ENCODE measurements at places on chromosomes 4 and X. TPM values are rescaled to one million over a fixed set of nuclear protein-coding genes. Genes with fewer than 3 reads are reported as not detected.

FAM90A26 gene
- not detected for total RNA-seq

ERCC6L gene
- total RNA-seq = 6.6 TPM

DNA sequence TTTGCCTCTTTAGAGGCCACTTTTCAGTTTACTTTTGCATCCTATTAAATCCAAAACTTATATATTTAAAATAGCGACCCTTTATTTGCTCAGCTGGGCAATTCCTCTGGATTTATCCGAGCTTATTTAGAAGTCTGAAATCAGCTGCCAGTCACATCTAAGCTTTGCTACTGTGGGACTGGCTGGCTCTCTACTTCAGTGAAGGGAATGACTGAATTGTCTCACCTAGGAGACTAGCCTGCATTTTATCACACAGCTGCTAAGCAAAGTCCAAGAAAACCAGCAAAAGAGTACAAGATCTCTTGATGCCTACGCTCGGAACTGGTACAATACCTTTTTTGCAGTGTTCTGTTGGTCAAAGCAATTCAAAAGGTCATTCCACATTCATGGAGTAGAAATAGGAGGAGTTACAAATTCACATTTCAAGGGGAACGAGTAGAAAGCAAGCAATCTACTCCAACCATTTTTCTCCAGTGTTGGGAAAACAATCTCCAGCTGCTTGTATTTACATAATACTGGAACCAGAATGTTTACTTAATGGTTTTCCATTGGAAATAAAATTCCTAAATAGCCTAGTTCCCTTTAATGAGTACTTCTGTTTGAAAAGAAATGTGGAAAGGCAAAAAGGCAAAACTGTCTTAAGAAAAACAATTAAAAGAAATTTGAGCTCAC lies 160.2 kb downstream of the MAGEB5 start:
- DNase-seq = no peak

RTL5 gene
- total RNA-seq = 0.94 TPM

- DNase-seq = no peak
Observed at GRCh38 chr4:180811556-180811955, 1431.6 kb upstream of the TENM3 start.

DNA sequence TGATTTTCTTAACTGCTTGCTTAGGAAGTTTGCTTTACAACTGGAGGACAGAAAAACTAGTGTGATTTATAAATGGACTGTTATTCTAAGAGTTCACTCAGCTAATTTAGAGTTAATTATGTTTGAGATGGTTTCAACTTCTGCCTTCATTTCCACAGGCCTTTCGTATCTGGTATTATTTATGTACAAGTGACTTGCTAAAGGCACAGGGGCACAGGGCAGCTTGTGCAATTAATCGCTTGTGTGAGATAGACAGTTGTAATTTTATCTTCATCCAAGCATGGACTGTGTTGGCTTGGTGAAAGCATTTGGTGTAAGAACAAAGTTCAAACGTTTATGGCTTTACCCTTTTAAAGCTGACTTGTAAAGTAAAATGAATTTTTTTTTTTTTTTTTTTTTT lies 38.3 kb downstream of the GPAT3 start:
- DNase-seq = no peak

DNA sequence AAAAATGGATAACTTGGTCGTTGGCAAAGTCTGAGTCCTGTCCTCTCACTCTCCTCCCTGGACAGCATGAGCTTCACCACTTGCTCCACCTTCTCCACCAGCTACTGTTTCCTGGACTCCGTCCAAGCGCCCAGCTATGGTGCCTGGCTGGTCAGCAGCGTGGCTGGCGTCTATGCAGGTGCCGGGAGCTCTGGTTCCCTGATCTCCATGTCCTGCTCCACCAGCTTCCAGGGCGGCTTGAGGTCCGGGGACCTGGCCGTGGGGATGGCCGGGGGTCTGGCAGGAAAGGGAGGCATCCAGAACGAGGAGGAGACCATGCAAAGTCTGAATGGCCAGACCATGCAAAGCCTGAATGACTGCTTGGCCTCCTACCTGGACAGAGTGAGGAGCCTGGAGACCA lies 100.8 kb downstream of the NCAPG start:
- DNase-seq = no peak

TRAM1L1 gene
- 2.5 TPM for total RNA-seq

GRCh38 chr4:70359115-70359661 lies 1.4 kb upstream of the SMR3A start:
- DNase-seq = no peak

FRAS1 gene
- 9.1 TPM for total RNA-seq

DNA sequence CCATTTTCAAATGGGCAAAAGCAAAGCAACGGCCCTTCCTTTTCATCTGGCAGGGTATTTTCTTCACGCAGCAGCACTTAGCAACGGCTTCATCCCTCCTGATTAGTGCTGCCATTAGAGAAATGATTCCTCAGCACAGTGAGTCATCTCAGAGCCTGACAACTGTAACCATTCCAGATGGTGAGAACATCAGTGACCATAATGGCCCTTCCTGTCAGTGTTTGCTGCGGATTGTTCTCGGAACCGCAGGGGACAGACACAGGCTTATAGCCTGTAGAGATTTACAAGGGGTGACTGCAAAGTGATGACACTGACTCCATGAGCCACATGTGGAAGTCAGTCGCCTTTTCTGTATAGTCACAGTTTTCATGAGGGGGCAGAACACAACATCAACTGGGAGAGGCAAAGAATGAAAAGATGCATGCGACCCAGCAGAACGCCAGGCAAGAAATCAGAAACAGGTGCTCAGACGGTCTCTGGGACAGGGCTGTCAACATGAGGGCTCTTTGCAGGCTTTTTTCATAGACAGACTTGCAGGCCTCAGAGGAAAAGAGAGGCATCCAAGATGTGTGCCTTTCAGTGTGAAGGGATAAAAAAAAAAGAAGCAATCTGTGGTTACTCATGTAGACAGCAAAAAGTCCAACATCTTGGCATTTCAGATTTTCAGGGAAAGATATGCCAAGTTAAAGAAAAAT lies 69.9 kb upstream of the FBXW7 start:
- DNase-seq = no peak

HDAC6 gene
- 30.8 TPM for total RNA-seq

DNA sequence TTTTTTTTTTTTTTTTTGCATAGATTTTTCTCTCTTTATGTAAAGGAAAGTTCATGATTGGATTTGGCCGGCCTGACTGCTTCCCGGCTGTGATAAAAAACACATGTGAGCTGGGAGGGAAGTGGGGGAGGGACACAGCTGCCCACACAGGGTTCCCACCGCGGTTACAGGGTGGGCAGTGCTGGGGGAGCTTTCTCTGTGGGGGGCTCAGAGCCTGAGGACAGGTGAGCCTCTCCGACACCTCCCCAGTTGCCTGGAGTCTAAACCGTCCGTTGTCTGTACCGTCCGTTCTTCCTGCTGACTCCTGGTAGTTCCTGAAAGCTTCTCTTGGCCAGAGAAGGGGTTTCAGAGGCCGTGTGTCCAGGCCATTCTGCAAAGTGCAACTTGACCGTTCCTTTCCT lies 21.8 kb downstream of the SHOX start:
- no peak for DNase-seq

- no peak for DNase-seq
Observed at GRCh38 chrX:105228602-105229001, 8.1 kb upstream of the TEX13A start.

DNA sequence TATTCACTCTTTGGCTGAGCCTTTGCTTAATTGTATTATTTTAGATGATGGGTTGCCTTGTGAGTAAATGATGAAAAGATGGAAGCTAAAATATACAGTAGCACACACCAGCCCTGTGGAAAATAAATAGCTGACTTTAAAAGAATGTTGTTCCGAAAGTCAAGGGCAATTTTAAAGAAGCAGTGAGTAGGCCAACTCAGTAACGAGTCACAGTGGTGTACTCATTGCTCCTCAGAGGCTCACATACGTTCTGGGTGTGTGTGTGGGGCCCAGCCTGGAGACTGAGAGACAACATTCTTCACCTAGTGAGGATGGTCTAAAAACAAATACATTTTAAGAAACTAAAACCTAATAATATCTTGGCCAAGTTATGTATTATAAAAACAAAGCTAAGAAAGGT lies 640.3 kb downstream of the TRIML1 start:
- no peak for DNase-seq

DNASE1L1 gene
- total RNA-seq = 20.7 TPM

All from epithelial cell of proximal tubule (primary cell).